ENCODE measurements at places on chromosomes 3 and 15.

DNA sequence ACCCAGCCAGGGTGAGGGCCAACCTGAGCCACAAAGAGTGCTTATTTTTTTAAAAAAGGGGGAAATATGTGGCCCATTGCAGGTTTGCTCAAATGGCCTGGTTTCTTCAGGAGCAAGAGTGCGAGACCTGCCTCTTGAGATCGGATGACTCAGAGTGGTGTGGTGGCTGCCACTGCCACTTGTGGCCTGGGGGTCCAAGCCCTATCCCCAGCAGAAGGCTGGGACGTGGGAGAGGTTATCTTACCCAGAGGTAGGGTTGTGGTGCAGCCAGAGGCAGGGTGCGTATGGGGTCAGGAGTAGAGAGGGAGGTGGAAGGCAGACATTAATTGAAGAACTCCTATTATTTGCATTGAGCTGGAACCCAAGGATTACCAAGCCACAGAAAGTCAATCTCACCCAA is 83.2 kb upstream of the SMAD3 start:
- no peak for DNase-seq

GRCh38 chr15:69825941-69826818 is 271.5 kb downstream of the TLE3 start:
- DNase-seq: no peak

- DNase-seq: no peak
These were observed 71.3 kb upstream of the PHLDB2 start for GRCh38 chr3:111787556-111788463.

GRCh38 chr3:160378331-160379109 is 20.5 kb downstream of the IFT80 start:
- DNase-seq: no peak

DNA sequence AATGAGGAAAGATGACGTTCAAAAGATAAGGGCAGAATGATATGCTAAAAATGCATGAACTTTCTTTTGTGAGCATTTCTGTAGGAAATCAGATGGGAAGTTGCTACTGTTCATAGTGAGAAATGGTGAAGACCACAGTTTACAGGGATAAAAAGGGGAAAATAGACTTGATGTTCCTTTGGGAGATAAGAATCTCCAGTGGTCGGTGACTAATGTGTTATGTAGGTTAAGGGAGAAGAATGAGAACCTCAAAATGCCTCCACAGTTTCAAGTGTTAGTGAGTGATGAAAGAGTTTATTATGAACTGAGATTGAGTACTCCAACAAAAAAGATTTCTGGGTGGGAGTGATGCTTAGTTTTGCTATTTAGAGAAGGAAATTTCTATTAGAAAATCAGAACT is 247.2 kb downstream of the LSAMP start:
- DNase-seq: no peak

DNA sequence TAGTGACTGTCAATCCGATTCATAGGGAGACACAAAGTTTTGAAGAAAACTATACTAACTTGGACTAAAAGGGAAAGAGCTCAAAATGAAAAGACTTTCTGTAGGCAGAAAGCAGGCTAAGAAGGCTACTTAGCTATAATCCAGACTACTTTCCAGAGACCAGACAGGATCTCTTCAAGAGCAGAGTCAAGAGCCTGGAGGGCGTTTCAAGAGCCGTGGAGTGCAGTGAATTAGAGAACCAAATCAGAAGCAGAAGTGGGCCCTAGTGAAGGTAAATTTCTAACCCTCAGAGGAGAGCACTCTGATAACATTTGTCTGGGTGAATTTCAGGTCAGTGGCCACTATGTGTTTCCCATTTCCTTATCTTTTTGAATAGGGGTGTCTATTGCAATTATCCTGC is 76.4 kb downstream of the CGGBP1 start:
- DNase-seq: no peak

DNA sequence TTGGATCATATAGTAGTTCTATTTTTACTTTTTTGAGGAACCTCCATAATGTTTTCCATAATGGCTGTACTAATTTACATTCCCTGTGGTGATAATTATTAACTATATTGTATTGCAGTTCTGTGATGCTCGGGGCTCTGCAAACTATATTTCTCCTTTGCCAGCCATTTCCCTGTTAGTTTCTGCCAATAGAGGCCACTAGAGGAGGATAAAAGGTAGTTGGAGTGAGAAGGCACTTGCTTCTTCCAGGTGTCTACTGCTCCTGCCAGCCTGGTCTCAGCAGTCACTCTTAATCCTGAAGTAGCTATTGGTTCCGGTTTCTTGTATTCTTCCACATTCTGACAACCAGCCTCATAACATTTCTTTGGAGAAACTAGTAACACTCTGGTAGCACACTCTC is 233.9 kb upstream of the GBE1 start:
- no peak for DNase-seq

- no peak for DNase-seq
These were observed 23.6 kb upstream of the LRRC34 start for GRCh38 chr3:169836078-169836941.
